Amniotic stem cell (primary cell): ENCODE measurements at places on chromosomes 7 and 10.

GRCh38 chr10:86098187-86098881 is 268.3 kb downstream of the GRID1 start:
- DNase-seq: no peak

DNA sequence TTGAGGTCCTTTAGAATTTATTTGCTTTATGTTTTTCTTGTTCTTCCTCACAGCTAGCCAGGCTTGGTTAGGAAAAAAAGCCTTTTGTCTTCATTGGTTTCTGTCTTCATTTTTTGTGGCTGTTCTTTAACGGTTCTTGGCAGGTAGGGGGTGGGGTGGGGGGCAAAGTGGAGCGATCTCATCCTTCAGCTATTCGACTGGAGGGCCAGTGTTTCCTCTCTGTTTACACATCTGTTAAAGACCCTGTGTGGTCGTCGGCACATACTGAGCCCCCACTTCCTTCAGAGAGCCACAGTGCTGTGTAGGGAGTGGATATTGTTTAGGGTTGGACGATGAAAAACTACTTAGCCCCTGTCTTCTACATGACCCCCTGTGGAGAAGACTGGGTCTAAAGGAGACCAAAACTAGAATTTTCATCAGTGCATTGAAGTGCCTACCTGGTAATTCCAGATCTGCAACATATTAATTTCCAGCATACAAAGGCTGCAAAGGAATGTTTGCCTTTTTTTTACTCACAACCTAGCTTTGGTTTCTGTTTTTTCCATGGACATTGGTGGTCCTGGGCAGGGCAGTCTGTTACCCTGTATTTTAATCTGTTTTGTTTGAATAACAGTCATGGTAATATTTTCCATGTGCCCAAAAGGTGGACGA is 29.0 kb downstream of the PRPF18 start:
- no peak for DNase-seq

DNA sequence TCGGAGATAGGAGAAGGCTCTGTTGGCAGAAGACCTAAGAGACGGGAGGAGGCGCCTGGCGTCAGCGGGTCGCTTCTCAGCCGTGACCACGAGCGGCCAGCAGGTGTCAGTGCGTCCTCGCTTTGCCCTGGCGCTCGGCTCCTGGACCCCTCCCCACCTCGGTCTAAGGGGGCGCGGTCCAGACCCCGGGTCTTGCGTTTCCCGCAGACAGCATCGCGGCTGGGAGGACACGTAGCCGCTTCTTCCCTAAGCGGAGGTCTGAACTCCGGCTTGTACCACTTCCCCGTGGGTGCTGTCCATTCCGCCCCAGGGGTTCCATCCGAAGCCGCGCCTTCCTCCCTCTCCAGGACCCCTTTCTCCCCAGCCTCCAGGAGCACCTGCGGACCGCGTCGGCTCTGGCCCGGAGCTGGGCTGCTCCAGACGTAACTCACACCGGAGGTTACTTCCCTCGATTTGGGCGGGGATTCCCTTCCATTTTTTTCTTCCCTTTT is 593 bp upstream of the ADRA2A start:
- DNase-seq: peak; percentile 6

GRCh38 chr7:37683246-37684120 is at the start of gene GPR141:
TSS of gene GPR141 (plus strand) at chr7:37683766. CDS start at chr7:37740394, 56,628 bp downstream.
- DNase-seq: no peak

DNA sequence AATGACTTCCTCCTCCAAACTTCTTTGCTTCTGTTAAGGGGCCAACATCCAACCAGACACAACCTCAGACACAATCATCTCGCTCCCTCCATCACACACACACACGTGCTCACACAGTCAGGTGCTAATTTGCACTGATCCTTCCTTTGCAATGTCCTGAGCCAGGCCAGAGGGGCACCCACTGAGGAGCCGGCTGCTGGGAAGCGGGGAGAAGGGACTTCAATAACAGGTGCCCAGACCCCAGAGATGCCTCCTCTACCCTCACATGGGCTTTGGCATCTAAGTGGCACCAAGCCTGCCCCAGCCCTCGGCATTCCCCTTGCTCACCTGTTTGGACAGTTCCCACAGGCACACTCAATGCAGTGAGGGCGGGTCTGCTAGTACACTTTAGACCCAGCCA is 34.2 kb upstream of the SVOPL start:
- no peak for DNase-seq

DNA sequence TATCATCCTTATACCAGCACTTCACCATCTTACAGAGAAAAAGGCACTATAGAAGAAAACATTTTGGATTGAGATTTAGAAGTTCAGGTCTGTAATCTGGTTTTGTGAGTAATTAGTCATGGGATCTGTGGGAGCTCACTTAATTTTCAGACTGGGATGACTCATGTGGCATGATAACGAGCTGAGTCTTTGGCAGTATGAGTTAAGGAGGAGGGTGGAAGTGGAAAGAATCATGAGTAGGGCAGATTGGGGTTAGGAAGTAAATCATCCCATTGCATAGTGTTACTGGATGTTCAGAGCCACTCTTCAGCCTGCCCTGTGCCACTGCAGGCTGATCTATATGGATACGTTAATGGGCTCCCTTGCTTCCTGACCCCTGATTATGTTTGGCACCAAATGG is 64.9 kb downstream of the ZNF92 start:
- peak; percentile 46 for DNase-seq
